ENCODE measurements at places on chromosomes 6 and 20.

DNA sequence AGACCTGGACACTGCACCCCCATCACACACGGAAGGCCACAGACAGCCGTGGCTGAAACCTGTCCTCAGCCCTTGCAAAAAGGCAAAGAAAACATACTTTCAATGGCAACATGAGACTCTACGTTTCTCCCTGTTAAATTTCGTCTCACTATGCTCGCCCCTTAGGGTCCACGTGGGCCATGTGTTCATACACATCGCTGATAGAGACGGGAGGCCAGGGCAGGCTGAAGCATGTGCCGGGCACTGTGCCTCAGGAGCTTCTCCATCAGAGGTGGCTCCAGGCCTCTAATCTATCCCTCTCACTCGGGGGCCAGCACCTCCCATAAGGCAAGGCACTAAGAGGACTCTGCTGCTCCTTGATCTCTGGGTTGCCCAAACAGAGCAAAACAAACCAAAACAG lies 17.5 kb downstream of the PXDC1 start:
- DNase-seq = no peak

GRCh38 chr20:36614781-36615557 lies 9.4 kb downstream of the RAB5IF start:
- DNase-seq = no peak

GRCh38 chr6:146364816-146365594 lies 178.6 kb upstream of the RAB32 start:
- no peak for DNase-seq

DNA sequence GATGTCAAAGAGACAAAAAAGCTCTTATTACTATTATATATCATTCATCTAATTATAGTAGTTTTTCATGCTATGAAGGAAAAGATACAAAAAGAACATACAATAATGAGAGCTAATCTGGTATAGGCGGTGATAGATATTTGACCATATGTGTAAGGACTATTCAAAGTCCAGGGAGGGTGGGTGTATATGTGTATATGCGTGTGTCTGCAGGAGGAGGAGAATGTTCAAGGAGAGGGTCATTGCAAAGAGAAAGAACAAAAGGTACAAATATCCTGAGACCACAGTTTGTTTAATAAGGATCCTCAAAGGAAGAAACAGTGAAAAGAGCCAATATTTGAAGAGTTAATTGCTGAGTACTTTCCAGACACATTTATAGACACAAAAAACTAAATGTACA lies 1288.6 kb upstream of the CITED2 start:
- DNase-seq = no peak

GRCh38 chr20:9100691-9101090 lies 31.8 kb downstream of the PLCB4 start:
- DNase-seq = no peak

DNA sequence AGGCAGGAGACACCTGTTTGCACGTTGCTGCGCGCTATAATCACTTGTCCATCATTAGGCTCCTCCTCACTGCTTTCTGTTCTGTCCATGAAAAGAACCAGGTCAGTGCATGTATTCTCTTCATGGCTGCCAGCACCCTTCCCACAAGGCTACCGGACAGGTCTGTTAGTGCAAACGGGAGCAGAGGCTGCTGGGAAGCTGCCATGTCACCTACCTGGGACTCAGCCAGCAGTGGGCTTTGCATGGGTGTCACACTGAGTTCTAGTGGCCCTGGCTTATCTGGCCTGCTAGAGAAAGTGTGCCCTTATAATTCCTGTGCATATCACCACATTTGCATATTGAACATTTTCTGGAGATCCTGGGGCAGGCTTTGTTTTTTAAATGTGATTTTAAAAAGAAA lies 24.8 kb downstream of the LYRM2 start:
- DNase-seq = no peak

GRCh38 chr6:100886076-100886475 lies 4.9 kb upstream of the ASCC3 start:
- no peak for DNase-seq

DNA sequence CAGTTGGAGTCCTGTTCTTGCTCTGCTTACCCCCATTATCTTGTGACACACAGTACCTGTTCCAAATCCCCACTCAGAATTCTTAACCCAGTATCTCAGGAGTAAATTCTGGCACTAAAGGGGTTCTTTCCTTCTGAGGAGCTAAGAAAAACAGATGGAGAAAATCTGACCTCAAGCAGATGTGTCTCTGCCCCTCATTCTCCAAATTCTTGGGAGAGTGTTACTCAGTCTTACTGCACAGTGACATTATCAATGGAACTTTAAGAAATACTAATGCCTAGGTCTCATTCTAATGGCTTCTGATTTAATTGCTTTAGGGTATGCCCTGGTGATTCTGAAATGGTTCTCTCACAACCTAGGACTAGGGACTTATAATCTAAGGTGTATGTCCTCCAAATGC lies 40.6 kb upstream of the PTPRK start:
- DNase-seq = no peak

DNA sequence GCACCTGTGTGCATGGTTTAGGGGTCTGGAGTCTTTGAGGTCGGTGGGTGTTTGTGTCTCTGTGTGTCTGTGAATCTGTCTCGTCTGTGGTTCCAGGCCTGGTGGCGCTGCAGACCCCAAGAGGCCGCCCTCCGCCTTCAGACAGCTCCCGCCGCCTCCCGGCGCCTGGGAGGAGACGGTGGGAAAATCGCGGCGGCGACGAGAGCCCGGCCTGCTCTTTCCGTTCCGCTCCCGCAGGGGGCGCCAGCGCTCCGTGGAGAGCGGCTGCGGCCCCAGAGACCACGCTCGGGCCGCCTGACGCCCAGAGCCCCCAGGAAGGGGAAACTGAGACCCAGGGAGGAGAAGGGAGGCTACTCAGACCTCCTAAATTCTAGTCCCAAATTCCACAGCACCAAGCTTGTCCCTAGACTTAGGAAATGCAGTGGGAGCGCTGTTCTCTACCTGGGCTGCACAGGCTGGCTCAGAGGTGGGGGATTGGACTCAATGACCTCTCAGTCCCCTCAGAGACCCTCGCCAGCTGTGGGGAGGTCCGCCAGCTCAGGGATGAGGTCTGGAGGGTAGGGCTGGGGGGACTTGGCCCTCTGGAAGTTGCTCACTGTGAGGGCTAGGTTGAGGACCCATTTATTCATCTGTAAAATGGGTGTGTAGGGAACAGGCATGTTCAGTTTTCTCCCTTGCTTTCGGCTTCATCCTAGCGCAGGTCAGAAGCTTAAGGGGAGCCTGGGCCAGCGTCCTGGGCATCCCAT lies 36.9 kb upstream of the BLCAP start:
- no peak for DNase-seq

GRCh38 chr6:14153228-14153627 lies 35.7 kb downstream of the CD83 start:
- peak; percentile 27 for DNase-seq

GRCh38 chr6:41209547-41210320 lies 8.8 kb upstream of the TREML2 start:
- no peak for DNase-seq

DNA sequence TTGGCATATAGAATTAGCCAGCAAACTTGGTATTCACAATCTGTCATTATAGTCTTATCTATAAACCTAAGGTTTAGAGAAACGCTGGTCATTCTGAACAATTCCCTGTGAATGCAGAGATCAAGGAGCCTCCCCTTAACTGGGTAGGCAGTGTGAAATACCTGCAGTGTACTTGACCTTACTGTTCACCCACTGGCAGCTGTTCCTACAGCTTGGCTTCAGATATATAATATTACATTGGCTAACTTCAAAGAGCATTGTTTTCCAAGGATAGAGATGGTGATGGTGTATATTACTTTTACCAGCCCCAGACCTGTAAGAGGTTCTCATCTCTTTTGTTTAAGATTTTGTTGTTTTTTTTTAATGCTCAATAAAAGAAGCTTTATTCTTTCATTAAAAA lies 168.3 kb downstream of the ESR1 start:
- no peak for DNase-seq

DNA sequence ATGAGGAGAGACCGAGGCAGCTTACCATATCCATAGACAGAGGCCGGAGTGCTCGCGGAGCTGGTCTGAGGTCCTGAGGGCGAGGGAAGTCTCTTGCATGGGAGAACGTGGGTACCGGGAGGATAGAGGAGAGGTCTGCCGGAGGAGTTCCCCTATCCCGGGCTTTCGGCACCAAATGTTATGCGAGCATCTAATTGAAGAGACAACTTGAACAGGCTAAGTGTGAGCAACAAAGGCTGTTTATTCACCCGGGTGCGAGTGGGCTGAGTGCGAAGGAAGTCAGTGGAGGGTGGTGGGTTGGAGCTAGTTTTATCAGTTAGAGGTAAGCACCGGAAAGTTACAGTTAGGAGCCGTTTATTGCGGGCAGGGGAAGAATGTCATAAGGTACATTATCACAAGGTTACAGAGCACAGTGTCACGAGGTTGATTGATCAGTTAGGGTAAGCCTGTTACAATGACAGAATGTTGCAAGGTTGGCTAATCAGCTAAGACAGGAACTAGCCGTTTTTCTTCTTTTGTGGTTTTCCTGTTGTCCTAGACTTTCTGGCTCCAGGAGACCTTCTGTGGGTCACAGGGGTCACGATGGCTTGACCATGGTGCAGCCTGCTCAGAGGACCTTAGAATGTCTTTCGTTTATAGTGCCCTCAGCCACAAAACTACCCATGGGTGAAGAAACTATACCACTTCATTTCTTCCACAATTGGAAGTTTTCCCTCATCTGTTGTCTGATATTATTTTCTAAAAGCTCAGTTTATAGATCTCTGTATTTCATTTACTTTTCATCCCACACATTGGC lies 746.0 kb upstream of the ADGRB3 start:
- DNase-seq = peak; percentile 10

- no peak for DNase-seq
Measured at GRCh38 chr6:7770111-7770510, 44.2 kb downstream of the BMP6 start.

DNA sequence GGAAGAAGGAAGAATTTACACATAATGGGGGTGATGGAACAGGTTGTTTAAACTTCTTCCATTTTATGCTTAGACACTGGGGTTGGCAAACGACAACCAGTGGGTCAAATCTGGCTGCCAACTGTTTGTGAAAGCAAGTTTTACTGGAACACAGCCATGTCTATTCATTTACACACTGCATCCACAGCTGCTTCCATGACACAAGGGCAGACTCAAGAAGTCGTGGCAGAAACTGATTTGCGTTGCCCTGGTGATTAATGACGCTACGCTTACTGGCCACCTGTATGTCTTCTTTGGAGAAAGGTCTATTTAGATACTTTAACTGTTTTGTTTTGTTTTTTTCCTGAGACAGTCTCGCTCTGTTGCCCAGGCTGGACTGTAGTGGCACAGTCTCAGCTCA lies 19.0 kb downstream of the CTCFL start:
- DNase-seq = no peak

DNA sequence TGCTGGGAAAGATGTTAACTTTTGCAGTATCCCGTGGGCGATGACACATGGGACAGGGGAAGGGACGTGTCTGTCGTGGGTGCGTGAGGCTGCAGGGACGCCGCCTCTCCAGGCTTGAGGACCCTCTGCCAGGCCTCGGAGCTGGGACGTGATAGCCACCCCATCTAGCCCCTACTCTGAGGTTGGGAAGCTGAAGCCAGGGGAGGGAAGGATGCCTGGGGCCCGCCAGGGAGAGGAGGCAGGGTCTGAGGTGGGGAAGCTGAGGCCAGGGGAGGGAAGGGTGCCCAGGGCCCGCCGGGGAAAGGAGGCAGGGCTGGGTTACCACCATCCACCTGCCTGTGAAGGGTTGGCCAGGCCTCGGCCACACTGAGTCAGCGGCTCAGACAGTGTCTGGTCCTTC lies 38.2 kb upstream of the GATA5 start:
- DNase-seq = no peak

DNA sequence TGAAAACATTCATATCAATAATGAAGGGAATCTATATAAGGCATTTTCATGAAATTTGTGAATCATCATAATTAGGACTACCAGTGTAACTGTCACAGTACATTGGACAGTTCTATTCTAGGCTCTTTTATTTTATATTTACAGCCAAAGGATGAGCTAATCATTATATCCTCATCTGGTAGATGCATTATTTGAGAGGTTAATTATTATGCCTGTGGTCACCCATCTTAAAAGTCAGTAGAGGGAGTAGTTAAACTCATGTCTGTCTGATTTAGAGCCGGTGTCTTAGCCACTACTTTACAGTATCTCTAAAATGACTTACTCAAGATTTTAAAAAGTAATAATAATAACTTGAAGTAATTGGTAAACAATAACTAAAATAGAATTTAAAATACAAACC lies 899.3 kb upstream of the MAP3K7 start:
- DNase-seq = no peak

- peak; percentile 25 for DNase-seq
Measured at GRCh38 chr6:336159-337114, 44.1 kb downstream of the DUSP22 start.

DNA sequence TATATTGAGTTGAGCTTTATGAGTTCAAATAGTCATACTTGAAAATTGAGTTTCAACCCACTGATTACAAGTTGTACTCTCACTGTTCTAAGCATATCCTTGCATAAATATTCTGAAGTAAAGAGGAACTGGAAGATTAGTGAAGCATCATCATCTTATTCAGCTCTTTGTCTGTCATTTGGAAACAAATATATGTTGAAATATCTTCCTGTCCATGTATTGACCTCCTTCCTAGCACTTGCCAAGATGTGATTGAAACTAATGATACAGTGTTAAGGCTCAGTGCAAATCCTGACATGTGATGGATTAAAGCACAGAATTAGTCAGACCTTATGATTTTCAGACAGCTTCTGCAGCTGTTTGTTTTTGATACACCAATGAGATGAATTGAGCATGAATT lies 434.3 kb downstream of the TBC1D32 start:
- no peak for DNase-seq

- DNase-seq = no peak
Measured at GRCh38 chr20:2815242-2815900, 584 bp downstream of the C20orf141 start.

DNA sequence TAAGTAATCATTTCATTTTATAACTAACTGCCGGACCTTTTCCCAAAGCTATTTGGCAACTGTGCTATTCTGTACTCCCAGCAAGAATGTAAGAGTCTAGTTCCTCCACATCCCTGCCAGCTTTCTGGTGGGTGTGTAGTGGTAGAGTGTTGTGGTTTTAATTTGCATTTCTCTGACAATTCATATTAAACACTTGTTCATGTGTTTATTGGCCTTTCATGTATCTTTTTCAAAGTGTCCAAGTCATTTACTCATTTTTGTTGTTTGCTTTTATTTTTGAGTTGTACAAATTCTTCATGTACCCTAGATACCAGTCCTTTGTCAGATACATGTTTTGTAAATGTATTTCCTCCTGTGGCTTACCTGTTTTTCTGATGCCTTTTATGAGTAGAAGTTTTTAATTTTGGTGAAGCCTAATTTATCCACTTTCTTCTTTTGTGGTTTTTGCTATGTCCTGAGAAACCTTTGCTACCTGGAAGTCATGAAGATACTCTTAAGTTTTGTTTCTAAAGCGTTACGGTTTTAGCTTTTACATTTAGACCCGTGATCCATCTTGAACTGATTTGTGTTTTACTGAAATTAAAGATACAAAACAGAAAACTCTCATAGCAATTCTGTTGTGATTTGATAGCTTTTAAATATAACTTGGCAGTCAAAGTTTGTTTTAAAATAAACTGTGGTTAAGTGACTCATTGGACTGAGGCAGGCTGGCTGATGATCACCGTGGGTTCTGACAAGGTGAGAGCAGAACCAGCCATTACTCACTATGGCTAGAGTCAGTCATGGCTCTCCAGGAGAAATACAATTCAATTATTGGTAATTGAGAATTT lies 8.0 kb downstream of the MYLIP start:
- no peak for DNase-seq

Measured in hematopoietic multipotent progenitor cell treated with erythropoietin and hydrocortisone succinate and interleukin-3 and kit ligand, for 8 days (in vitro differentiated cells).